ENCODE measurements at places on chromosomes 16 and 17.

DNA sequence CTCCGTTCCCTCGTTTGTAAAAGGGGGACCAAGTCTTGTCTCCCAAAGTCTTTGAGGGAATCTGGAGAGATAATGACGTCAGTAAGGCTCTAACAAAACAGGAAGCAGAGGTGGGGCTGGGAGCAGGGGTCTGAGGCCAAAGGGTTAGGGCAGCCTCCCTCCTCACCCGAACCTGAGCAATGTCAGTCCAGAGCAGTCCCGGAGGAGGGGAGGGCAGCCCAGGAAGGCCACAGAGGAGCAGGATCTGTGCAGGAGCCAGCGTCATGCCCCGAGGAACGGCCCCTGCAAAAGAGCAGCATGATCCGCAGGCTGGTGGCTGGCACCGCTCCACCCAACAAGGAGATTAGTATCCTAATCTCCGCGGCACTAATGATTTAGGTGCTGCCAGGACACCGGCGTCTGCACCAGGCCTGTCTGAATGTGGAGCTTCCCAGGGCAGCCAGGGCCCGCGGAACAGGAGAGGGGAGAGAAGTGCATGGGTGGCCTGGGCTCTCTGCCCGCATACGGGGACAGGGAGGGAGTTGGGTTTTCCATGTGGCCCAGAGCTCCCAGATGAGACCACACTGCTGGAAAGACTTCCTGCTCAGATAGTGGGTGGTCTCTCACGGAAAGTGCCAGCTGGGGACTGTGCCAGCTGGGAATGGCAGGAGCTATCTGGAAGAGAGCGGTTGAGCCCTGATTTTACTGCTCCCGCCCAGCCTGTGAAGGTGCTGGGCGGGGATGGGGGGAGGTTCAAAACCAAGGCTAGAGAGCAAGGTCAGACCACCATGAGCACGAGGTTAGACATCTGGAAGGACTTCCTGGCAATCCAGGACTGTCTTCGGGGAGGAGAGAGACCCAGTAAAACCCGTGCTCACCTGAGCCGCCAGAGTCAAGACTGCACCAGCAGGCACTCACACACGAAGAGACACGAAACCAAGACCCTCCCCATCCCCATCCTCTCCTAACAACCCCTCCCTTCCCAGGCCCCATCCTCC is 11.0 kb upstream of the KRT17 start:
- DNase-seq, result no peak

DNA sequence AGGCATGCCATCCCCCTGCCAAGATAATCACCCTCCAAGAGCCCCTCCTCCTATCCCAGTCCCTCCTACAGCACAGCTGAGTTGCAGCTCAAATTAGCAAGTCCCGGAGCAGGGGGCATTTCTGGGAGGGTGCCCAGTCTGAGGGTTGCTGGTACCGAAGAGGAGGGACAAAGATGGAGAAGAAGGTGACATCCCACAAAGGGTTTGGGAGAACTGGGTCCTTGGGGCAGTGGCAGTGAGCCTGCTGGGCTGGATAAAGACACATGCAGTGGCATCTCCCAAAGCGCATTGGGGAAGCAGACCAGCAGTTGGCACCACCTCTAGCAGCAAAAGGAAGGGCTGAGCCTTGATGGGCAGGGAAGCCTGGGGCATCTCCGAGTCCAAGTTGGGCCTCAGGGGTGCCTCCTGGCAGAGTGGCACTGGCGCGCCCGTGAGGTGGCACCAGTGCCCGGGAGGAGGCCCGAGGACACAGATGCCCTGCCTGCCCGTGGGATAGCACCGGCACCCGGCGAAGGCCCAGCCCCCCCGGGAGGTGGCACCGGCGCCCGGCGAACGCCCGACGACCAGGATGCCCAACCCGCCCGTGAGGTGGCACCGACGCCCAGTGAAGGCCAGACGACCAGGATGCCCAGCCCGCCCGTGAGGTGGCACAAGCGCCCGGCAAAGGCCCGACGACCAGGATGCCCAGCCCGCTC is 622 bp downstream of the TOM1L2 start:
- DNase-seq, result no peak

- DNase-seq, result no peak
These were observed 852 bp downstream of the GPR139 start for GRCh38 chr16:20072874-20073202.

DNA sequence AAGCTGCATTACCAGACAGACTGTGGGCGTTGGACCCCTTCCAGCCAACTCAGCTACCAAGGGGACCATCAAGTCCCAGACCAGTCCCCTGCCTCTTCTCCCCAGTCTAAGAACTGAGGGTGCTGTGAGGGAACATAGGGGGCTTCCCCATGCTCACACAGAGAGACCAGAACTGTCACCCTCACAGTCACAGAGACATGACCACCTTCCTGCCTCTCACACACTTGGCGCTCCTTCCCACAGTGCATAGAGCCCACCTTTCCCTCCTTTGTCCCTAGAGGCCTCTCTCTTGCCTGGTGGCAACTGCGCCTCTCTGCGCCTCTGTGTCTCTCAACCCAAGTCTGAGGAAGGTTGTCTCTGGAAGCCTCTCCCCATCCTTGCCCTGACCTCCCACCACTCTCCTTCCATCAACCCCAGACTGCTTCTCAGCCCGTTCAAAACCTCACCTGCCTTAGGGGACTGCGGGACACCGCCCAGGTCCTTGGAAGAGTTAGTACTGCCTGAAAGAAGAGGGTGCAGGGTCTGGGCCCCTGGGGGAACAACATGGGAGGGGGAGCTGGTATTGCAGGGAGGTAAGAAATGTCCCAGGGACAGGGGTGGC is 6.1 kb upstream of the LHX1 start:
- DNase-seq, result no peak

DNA sequence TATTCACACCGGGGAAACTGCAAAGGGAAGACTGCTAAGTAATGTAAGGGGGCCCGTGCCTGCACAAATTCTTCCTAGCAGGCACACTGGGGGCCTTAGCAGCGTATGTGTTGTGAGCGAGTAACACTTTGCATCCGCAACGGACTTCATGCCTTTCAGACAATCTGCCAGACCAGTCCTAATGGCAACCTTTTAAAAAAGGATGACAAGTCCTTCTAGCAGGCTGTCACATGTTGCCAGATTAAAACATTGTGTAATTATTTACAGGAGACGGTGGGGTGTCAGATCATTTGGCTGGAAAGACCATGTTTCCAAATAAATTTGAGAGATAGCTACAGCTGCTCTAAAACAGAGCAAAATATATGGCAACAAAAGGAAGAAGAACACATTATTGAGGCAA is 46.1 kb downstream of the CPPED1 start:
- no peak for DNase-seq

DNA sequence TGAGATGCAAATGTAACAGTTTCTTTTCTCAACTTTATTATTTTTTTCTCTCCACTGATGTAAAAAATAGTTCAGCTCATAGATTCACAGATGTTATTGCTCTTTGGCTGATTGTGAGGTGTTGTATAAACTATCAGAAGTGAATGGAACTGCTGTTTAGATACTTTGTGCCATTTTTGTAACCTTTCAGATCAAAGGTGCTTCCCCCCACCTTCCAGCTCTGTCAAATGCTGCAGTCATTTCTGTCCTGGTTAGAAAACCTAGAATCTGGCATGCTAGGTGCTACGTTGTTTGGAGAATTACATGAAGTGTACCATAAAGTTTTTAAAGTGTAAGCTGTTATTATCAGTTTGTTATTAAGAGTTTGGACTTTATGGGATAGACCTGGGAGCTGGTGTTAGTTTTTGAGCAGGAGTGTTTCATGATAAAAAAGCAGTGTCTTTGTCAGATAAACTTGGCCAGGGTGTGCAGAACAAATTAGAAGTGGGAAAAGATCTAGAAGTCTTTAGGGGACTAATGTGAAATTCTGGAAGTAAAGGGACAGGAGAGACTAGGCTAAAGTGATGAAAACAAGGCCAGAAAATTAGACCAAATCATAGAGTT is 1.8 kb upstream of the WIPI1 start:
- DNase-seq, result no peak

DNA sequence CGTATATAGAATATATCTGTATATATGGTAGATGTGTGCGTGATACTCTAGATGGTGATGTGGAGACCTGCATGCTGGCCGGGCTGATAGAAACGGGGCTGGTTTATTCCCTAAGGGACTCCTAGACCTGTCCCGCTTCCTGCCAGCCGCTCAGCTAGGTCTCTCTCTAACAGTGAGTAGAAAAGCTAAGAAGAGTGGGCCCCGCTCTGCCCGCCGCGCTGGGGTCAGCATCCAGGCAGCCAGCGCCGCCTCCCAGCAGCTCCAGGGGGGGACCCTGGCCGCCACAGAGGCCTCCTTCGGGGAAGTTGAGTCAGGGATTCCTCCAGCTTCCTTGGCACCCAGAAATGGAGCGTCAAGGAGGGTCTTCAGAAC is 9.4 kb downstream of the CYGB start:
- DNase-seq, result no peak

- no peak for DNase-seq
These were observed 31.7 kb downstream of the TOM1L2 start for GRCh38 chr17:17940441-17940911.

GRCh38 chr16:88552166-88552565 is 18.0 kb upstream of the ZC3H18 start:
- no peak for DNase-seq
